Stimulated activated CD8-positive, alpha-beta memory T cell treated with anti-CD3 and anti-CD28 coated beads, Interleukin-15, amount 100 ng/mL, for 4 hours (primary cell): ENCODE measurements at places on chromosomes 7 and 10.

- no peak for DNase-seq
Observed at GRCh38 chr10:103544657-103545310, 51.3 kb downstream of the NEURL1 start.

DNA sequence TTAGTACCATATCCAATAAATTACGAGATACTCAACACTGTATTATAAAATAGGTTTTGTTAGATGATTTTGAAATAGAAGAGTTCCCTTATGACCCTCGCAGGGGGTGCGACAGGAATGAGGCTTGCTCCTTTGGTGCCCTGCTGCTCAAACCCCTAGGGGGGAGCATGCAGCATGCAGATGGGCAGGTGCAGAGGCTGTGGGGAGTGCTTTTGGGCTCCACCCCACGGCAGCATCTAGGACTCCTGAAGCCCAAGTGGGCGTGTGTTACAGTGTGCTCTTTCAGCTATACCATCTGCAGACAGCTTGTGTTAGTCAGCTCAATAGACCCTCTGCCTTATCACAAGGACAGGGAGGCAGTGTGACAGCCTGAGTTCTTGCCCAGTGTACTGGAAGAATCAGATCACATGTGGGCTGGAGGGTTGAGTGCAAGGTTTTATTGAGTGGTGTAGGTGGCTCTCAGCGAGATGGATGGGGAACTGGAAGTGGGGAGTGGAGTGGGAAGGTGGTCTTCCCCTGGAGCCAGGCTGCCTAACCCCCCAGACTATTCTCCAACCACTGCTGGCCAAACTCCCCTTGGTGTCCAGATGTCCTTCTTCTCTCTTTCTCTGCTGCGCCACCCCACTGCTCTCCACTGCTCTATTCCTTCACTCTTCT, 3.1 kb upstream of the MRC1 start:
- no peak for DNase-seq

GRCh38 chr10:132974886-132975830, 32.8 kb upstream of the CFAP46 start:
- no peak for DNase-seq

- no peak for DNase-seq
Observed at GRCh38 chr7:151115836-151116418, 29.7 kb downstream of the AGAP3 start.

- DNase-seq = no peak
Observed at GRCh38 chr7:75850235-75850634, 28.6 kb upstream of the RHBDD2 start.

DNA sequence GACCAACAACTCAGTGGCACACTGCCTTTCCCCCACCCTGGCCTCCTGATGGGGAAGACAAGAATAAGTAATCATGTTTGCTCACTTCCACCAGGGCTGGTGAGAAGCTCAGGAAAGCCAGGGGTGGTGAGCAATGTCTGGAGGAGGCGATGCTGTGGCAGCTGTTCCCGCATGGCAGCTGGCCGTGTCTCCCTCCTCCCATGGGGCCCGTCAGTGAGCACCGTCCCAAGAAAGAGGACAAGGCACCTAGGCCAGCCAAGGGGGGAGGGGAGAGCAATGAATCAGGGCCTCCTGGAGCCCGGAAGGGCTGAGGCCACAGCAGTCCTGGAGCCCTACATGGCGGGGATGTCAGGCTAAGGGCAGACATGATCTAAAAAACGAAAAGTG, 69.2 kb upstream of the INSIG1 start:
- no peak for DNase-seq

DNA sequence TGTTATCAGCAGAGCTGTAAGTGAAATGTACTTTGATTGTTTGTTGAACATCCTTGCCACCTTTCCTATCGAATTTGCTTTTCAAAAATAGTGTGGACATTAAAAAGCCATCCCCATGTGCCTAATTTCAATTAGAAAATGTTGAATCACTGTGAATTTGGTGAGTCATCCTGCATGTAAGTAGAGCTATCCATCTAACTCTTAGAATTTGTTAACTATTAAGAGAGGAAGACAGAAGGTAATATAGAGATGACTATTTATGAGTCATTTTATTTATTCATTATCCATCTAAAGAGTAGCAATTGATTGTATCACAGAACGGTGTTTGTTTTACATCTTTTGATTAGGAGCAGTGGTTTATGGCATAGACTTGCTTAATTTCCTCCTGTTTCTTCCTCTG, 154.7 kb downstream of the MGMT start:
- no peak for DNase-seq

DNA sequence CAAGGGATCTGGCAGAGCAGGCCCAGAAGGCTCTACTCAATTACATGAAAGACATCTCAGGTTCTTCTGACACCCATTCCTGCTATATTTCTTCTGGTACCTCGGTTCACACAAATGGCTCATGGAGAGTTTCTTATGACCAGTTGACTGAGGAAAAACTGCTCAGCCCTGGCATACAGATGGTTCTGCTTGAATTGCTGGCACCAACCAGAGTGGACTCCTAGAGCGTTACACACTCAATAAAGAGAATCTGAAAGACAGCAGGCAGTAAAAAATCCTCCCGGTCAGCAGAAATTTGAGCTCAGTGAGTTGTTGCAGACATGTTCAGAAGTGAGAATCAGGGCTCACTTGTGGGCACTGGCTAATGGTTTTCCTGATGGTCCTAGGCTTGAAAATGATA, 434.4 kb downstream of the TCERG1L start:
- DNase-seq = no peak

DNA sequence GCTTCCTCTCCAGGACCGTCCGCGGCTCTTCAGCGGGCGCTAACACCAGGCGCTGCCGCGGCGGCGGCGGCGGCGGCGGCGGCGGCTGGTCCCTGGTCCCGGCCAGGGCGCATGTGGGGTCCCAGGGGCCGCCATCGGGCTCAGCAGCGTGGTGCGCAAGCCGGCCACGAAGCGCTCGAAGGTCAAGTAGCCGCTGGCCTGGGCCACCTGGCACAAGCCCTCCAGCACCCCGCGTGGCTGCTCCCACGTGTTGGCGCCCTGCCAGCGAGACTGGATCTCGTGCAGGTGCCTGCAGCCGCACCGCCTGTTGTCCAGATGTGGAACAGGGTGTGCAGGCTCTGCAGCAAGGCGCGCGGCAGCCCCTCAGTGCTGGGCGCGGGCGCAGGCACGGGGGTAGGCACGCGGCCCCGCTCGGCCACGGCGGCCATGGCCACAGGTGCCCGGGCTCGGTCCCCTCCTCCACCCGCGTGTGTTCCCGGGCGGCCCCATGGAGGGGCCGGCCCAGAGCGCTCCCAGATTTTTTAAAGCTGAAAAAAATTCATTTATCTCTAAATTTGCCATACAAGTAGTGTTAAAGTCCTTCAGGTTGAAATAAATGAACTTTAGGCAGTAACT, 884.2 kb upstream of the ZNF722 start:
- no peak for DNase-seq

DNA sequence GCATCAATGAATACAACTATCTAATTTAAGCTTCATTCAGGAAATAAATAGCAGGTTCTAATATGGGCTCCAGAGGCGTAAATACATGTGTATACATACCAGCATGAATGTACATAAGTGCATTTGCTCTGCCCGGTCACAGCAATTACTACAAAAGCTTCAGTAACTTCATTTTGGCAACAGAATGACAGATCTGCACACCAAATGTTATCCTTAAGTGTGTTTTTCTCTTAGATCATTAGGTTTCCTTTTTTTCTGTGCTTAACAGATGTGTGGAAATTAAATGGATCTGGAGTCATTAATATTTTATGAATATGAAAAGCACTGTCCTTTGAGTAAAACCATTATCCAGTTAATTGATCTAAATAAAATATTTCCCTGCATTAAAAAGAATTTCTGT, 159.0 kb upstream of the MEOX2 start:
- DNase-seq = no peak

GRCh38 chr10:1266033-1266802, 210.0 kb downstream of the WDR37 start:
- DNase-seq = no peak
